Fibroblast of villous mesenchyme (primary cell): ENCODE measurements at places on chromosomes 12 and 14. TPM values are rescaled to one million over a fixed set of nuclear protein-coding genes. Genes with fewer than 3 reads are reported as not detected.

NUAK1 gene
- total RNA-seq, result 82.8 and 84.6 TPM in 2 replicates

MARK3 gene
- total RNA-seq, result 79.2 and 108 TPM in 2 replicates

FAM181A gene
- total RNA-seq, result not detected in 2 replicates

SSPN gene
- total RNA-seq, result 11.6 and 22.0 TPM in 2 replicates

DIO3 gene
- not detected in 2 replicates for total RNA-seq

GRCh38 chr12:77606348-77606747 is 224.3 kb upstream of the NAV3 start:
- DNase-seq, result no peak

GRCh38 chr12:89791286-89791685 is 82.6 kb upstream of the ATP2B1 start:
- DNase-seq, result no peak

DNA sequence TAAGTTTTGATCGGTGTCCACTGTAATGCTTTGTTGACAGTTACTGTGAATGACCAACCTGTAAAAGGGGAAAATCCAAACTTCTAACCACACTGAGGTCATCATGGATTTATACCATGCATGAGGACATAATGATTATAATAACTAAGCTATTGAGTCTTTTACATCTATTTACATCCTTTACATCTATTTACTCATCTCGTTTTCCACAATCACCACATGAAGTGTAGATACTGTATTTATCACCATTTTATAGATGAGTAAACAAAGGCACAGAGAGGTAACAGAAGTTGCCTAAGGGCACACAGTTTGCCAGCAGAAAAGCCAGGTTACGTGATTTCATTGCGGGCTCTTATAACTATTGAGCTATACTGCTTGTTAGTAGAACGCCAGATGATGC is 27.9 kb upstream of the EID3 start:
- no peak for DNase-seq

DNA sequence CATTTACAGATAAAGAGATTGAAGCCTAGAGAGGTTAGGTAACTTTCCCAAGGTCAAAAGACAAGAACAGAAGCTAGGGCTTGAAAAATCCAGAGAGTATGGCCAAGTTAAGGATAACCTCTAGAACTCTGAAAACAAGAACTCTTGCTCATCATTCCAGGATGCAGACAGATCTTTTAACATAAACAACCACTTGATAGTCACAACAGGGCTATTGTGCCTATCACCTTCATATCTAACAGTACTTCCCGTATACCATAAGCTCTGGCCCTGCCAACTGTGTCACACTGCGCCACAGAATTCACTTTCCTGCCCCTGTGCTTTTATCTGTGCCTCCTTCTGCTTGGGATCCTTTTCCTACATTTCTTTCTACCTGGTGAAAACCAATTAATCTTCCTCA is 18.2 kb downstream of the ERP29 start:
- peak; percentile 14 for DNase-seq

- DNase-seq, result no peak
Measured at GRCh38 chr12:71876137-71876799, 36.7 kb downstream of the TBC1D15 start.

- no peak for DNase-seq
Measured at GRCh38 chr12:103524238-103524875, 28.6 kb upstream of the C12orf42 start.

GRCh38 chr12:131893605-131894312 is 663 bp upstream of the ULK1 start:
- DNase-seq, result no peak

DNA sequence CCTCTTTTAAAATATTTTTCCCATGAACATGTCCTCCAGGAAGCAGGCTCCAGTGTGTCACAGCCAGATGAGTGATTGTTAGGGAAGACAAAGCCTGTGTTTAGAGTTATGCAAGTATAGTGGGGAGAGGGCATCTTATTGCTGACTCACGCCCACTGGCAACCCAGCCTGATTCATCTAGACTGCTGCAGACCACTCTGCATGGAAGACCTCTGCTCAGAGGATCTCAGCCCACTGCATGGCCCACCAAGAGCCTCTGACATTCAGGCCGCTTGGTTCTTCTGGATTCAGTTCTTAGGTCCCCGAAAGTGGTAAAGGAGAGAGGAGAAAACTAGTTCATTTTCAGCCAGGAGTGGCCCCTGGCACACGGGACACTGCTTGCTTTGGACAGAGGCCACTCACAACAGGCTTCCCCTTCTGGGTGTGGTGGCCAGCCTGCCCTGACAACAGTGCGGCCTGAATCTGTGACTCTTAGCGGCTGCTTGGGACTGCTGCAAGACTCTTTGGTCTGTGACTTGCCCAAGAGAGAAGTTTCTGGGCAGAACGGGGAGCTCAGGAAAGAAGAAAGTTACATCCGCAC is 266.3 kb downstream of the ZFP36L1 start:
- DNase-seq, result no peak

- no peak for DNase-seq
Measured at GRCh38 chr12:133120385-133121191, 9.5 kb downstream of the ZNF891 start.

- no peak for DNase-seq
Measured at GRCh38 chr12:106896603-106897002, 59.1 kb upstream of the TMEM263 start.

DNA sequence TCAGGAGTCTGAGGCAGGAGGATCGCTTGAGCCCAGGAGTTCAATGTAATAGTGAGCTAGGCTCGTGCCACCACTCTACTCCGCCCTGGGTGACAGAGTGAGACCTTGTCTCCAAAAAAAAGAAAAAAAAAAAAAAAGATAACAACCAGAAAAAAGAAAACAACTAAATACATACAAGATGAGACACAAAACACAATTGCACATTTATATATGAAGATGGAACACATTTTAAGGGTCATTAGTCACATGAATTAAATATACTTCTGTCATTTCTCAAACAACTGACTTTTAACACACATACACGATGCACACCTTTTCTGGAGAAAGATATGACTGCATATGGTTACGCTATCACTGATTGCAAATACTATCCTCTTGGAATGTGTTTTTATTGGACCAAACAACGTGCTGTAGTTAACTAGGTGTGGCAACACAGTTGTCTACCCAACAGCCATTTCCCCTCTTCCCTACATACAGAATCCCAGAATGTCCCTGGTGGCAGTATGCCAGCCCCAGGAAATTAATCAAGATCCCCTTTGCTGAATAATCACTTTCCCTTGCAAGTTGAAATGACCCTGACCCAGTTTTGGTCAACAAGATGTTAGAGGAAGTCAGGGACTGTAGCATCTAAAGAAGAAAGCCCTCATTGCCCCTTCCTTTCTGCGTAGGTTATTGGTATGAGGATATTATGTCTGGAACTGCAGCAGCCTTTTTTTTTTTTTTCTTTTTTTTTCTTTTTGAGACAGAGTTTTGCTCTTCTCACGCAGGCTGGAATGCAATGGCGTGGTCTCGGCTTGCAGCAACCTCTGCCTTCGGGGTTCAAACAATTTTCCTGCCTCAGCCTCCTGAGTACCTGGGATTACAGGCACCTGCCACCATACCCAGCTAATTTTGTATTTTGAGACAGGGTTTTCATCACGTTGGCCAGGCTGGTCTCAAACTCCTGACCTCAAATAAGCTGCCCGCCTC is 5.6 kb upstream of the MYL6B start:
- peak; percentile 36 for DNase-seq

- DNase-seq, result peak; percentile 87
Measured at GRCh38 chr14:89399594-89400068, 17.4 kb downstream of the FOXN3 start.

GRCh38 chr14:71119075-71119474 is 211.8 kb downstream of the PCNX1 start:
- no peak for DNase-seq

DNA sequence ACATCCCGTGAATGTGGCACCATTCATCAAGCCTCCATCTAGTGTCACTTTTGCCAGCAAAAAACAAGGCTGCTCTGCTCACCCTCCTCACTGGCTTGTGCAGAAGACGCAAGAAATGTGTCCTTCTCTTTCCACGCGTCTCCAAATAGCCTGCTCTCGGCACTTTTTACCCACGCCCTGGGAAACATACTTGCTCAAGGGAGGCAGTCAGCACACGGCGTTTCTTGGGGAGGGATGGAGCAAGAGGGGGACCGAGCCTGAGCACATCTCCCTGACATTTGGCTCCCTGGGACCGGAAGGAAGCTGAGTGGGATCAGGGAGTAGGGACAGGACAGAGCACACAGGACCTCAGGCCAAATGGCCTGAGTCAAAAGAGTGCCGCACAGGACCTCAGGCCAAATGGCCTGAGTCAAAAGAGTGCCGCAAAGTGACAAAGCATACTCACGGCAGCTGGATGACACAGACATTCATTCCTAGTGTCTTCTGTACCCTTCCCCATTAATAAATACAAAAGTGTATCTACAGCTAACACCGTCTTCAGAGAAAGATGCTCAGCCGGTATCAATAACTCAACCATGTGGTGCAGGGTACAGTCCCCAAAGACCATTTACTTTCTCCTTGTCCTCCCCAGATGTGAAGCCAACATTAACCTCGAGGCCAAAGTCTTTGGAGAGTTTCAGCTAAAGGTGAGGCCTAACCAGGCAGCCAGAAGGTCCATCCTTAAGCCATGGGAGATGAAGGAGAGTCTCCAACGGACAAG is 7.1 kb downstream of the BCL11B start:
- DNase-seq, result no peak

- peak; percentile 52 for DNase-seq
Measured at GRCh38 chr12:53190108-53190729, 9.5 kb upstream of the CSAD start.

DNA sequence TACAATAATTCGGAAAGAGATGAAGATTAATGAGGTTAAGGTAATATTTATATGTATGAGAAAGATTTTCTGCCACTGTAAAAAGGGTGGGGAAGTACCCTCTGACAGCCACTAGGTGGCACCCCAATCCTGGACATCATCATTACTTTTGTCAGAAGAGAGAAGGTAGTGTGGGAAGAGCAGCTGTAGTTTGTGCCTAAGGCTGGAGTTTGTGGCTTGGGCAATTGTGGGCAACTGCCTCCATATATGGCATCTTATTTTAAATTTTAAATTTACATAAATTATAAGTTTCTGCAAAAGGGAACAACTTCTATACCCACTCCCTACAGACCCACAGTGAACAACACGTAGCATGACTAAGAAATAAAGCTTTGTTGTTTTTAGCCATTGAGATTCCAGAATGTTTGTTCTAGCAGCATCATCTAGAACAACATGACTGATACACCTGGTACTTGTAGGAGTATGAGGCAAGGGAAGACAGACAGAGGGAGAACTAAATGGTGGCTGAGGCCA is 34.4 kb upstream of the SYCP3 start:
- peak; percentile 81 for DNase-seq

- DNase-seq, result peak; percentile 3
Measured at GRCh38 chr12:5318874-5319273, 113.0 kb upstream of the NTF3 start.

DNA sequence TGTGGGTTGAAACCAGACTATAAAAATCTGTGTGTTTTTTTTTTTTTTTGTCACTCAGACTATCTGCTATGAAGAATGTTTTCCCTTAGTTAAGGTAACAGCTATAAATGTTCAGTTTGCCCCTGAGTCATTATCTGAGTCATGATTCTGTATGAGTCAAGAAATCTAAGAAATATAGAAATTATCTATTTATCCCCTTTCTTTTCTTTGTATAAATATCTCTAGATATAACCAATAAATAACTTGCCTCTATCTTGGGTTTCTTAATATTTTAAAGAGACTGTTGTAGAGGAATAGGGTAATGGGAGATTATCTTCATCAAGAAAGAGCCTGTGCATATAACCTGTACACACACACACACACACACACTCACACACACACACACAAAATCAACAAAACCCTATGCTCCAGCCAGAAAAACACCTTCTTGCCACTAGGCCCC is 161.7 kb upstream of the EEA1 start:
- peak; percentile 56 for DNase-seq

DNA sequence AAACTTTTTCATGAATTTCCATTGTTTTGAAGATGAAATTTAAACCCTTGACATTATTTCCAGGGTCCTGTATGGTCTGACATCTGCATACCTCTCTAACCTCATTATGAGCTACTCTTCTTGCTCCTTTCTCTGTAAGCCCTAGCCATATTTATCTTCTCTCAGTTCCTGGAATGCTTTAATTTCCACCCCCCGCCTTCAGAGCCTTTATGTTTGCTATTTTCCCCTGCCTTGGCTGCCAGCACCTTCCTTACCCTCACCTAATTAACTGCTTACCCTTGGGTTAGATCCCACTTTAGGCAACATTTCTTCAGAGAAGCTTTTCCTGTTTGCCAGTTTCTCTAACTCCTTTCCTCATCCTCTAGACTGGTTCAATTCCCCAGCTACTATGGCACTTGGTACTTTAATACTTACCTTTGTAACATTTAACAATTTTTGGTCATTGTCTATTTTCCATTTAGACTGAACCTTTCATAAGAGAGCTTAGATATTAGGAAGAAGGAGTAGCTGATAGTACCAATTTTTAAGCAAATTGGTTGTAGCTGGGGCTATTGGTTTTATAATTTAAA is 6.0 kb downstream of the STYX start:
- no peak for DNase-seq
